ENCODE measurements at places on chromosomes 7 and 10.
A peak's percentile ranks its signal among the peaks of the same experiment; 100 is the strongest.

GRCh38 chr7:75961218-75961617 lies 33.2 kb downstream of the TMEM120A start:
- no peak for DNase-seq

DNA sequence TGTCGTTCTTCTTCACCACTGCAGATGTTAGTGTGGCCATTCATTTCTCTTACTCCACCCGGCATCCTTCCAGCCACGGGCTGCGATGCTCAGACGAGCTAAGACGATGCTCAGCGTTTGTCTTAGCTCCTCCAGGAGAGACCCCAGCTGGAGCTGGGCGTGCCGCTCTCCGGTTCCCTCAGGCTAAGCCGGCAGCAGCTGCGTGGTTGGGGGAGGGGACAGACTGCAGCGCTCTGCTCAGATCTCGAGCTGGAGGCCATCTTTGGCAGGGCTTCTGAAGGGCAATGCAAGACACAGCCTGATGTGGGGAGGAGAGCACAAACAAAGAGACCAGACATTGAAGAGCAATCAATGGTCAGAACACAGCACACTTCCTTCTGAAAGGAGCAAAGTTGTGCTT lies 4.8 kb downstream of the INA start:
- DNase-seq: peak; percentile 86

DNA sequence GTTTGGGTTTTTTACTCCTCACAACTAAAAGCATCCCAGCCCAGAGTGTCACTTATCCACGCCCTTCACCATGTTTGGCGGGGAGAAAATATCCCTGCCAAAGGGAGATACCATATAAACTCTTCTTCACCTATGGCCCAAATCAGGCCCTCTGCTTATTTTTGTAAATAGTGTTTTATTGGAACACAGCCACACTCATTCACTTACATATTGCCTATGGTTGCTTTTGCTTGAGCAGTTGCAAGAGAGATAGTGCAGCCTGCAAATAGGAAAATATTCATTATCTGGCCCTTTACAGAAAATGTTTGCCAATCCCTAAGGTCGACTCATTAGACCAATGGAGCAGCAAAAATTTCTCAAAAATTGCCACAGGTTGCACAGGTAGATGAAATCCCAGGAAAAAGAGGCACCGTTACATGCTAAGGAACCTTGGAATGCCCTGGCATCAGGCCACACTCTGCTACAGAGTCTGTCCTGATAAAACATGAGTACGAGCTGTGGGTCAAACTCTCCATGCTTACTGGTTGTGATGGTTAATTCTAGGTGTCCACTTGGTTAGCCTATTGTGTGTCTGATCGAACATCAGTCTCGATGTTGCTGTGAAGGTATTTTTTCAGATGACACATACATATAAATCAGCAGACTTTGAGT lies 7.9 kb upstream of the RASSF4 start:
- no peak for DNase-seq

GRCh38 chr10:55426138-55426537 lies 625.1 kb upstream of the PCDH15 start:
- no peak for DNase-seq

DNA sequence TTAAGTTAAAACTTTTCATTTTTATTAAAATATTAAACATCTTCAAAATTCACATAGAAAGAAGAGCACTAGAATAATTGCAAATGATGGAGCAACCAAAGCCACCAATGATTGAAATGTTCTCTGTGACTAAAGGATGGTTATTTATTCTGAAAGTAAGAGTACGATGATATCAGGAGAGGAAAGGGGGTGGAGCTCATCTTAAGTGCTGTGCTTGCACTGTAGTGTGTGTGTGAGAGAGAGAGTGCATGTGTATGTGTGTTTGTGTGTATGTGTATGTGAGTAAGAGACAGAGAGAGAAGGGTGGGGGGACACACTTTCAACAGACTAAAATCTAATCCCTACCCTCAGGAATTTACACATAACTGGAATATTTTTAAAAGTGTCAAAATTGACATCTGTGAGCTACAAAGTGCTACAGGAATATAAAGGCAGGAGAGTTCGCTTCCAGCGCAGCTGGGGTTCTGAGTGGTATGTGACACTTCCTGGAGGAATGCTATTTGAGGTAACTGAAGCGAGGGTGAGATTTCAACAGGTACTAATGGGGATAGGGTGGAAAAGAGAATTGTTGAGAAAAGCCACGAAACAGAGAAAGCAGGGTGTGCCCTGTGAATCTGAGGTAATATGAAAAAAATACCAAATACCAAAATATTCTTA lies 57.2 kb upstream of the SMNDC1 start:
- no peak for DNase-seq

- no peak for DNase-seq
These were observed 56.4 kb upstream of the NPS start for GRCh38 chr10:127492607-127493250.

DNA sequence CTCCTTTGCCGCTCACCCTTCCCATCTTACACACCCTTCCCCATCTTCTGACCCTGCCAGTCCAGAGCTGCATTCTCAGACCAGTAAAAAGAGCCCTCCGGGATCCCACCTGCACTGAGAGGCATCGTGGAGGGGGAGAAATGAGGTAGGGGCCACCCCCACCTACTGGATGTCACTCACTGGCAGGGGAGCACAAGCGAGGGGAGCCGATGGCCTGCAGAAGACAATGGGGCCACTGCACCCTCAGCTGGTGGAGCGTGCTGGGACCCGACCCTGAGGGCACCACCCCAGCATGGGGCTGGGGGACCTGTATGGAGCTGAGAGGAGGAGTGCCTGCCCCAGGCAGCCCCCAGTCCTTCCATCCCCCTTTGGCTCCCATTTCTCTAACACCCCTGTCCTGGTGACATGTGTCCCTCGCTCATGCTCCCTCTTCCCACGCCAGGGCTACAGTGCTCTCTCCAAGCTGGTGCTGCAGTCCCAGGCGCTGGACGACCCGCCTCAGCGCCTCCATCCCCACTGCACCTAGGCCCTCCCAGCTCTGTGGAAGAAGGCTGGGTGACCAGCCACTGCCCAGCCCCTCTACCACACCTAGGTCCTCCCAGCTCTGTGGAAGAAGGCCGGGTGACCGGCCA lies 49.8 kb downstream of the RASGEF1A start:
- DNase-seq: no peak

DNA sequence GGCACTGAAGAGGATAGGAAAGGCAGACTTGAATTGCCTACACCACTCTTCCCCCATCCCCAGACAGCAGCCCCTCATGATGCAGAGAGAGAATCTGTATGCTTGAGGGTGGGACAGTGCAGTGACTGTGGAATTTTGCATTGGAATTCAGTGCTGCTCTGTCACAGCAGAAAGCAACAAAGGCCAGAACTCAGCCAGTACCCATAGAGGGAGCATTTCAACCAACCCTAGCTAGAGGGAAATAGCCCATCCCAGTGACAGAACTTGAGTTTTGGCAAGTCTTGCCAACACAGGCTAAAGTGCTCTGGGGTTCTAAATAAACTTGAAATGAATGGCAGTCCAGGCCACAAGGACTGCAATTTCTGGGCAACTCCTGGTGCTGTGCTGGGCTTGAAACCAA lies 80.4 kb downstream of the TES start:
- DNase-seq: no peak

DNA sequence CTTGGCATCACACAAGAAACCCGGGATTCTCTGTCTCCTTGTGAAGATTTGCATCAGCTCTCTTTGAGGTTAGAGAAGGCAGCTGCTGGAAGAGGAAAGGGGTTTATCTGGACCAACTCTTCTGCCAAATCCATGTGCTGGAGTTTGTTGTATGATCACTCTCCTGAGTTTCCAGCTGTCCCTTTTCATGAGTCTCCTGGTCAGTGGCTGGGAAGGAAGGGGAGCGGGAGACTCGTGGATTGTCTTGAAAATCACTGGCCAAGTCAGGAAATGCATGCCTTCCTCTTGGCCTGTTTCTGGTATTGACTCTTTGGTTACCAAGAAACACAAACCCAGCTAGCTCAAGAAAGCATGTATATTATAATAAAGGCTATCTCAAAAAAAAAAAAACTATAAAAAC lies 38.8 kb downstream of the TACR2 start:
- no peak for DNase-seq
